Gastrocnemius medialis (tissue), 4 donors: ENCODE measurements at places on chromosomes 11 and 22. TPM values are rescaled to one million over a fixed set of nuclear protein-coding genes. Genes with fewer than 3 reads are reported as not detected.

DNA sequence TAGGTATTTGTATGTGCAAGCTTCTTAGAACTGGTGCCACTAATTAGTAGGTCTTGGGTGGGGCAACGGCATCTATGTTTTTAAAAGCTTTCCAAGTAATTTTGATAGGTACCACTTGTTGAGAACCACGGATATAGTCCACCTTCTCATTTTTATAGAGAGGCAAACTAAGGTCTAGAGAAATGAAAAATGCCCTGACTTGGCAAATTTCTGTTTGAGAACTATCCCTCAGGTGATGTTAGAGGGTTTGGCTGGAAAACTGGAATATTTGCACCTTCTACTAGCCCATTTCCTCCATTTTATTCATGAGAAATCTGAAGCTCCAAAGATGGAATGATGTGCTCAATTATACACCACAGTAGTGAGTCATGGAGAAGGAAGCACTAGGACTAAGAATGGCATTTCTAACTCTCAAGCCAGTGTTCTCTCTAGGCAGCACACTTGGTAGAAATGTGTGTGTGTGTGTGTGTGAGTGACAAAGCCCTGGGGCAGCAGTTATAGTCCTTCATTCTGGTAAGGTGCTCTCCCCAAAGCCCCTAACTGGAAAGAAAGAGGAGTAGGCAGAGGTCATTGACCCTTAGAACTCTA lies 1.8 kb upstream of the TMEM86A start:
- DNase-seq: no peak

- DNase-seq: no peak
These were observed 72.8 kb downstream of the SFI1 start for GRCh38 chr22:31569126-31569525.

FXYD6 gene
- total RNA-seq: 4.4 TPM

SLCO2B1 gene
- 5.3 TPM for total RNA-seq

GRCh38 chr11:113876074-113876797 lies 864 bp upstream of the USP28 start:
- DNase-seq: no peak

GRCh38 chr11:31150841-31151240 lies 218.7 kb downstream of the DCDC1 start:
- DNase-seq: no peak

DNA sequence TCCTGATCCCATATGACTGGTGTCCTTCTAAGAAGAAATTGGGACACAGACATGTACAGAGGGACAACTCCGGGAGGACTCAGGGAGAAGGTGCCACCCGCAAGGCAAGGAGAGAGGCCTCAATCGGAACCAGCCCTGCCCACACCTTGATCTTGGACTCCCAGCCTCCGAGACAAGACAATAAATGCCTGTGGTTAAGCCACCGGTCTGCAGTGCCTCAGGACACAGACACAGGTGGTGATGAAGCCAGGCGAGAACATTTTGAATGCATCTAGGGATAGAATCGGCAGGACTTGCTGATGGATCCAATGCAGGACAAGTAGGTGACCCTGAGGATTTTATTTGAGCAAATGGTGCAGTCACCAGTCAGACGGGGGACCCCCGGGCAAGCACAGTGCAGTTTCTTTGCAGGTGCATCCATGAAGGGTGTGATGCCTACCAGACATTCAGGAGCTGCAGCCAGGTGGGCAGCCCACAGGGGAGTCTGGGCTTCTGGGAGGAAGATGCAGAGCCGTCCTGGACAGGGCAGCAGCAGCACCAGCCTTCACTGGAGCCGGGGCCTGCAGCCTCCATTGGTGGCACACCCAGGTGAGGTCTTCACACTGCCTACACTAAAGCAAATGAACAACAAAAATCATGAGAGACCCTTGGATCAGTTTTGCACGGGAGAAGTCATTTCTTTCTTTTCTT lies 20.2 kb upstream of the SEPTIN5 start:
- DNase-seq: no peak

DNA sequence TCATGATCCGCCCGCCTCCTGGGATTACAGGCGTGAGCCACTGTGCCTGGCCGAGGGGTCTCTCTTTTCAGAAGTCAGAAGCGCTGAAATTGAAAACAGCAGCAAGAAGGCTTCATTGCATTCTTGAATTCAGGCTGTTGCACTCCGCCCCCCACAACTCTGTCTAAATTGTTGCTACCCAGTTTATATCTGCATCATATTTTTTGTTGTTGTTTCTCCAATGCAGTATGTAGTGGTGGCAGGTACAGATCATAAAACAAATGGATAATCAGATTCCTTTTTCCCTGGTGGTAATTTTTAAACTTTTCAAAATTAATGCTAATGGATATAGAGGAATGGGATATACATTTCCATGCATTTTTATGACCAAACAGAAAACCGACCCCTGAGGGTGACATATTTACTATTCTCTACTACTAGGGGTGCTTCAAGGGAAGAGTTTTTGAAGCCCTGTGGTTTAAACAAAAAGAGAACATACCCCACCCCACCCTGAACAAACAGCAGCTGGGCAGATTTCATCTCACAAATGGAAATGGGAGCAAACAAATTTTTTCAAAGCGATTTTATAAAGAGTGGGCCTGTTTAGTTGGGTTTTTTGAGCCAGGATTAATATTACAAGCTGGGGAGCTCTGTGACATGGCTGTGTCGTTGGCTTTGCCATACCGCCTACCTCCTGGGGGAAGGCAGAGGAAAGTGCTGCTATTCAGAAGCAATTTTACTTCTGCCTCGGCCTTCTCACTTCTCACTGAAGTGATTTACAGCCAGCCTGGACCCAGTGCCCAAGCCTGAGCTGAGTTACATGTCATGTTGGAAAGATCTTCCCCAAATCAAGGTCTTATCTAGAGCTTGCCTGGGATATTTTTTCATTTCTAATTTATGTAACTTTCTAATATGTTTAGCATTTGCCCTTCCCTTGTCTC lies 16.0 kb upstream of the TMA7B start:
- DNase-seq: no peak

NOX4 gene
- total RNA-seq: 6.2 TPM

GRCh38 chr11:29153078-29153477 lies 863.8 kb downstream of the KCNA4 start:
- DNase-seq: no peak

DNA sequence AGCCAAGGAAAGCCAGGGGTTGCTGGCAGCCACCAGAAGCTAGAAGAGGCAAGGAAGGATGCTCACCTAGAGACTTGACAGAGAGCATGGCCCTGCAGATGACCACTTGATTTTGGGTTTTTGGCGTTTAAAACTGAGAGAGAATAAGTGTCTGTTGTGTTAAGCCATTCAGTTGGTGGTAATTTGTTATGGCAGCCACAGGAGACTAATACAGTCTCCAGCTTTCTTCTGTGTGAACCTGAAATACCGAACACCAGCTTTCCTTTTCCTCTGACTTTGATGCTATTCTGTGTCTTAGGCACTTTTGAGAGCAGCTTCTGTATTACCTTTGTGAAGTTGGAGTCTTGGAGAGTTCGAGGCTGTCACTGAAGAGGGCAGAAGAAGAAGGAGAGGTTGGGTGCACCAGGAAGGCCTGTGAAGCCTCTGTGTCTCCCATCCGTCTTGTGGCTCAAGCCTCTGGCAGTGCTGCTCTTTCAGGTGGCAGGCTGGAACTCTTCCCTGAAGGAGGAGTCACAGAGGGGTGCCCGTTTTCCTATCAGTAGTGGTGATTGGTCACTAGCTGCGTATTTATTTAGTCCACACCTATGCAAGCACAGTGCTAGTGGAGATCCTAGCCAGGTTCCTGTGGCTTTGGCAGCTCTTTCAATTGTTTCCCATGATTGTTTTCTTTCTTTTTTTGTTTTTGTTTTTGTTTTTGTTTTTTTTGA lies 2.5 kb downstream of the TBC1D22A start:
- no peak for DNase-seq

PRAME gene
- not detected for total RNA-seq

DNA sequence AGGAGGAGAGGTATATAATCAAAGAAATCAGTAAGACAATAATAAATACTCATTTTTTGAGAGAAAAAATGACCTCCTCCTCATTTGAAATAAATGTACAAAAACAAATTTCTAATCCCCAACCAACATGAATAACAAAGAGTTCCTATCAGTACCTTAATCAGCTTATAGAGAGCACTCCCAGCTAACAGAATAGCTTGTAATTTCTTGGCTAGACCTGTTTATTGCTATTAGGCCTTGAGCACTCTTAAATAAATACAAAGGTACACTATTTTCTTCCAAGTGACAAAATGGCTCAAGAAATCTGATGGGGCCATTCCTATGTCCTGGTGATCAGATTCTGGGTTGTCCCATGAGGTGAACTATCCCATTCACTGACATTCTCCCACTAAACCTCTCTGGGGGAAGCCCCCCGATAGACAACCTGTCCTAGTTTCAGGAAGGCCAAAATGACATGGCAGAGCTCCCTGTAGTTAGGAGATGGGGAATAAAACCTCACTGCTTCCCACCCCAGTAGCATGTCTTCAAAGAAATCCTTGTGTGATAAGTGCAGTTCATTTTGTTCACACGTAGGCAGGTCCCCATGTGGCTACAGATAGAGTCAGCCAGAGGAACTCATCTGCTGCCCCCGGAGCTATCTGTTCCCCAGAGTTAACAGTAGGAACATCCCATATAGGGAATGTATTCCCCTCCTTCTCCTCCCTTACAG lies 385.7 kb downstream of the SOX6 start:
- no peak for DNase-seq

C1QTNF5 gene
- total RNA-seq: 5.7 TPM

GAB4 gene
- not detected for total RNA-seq

DNA sequence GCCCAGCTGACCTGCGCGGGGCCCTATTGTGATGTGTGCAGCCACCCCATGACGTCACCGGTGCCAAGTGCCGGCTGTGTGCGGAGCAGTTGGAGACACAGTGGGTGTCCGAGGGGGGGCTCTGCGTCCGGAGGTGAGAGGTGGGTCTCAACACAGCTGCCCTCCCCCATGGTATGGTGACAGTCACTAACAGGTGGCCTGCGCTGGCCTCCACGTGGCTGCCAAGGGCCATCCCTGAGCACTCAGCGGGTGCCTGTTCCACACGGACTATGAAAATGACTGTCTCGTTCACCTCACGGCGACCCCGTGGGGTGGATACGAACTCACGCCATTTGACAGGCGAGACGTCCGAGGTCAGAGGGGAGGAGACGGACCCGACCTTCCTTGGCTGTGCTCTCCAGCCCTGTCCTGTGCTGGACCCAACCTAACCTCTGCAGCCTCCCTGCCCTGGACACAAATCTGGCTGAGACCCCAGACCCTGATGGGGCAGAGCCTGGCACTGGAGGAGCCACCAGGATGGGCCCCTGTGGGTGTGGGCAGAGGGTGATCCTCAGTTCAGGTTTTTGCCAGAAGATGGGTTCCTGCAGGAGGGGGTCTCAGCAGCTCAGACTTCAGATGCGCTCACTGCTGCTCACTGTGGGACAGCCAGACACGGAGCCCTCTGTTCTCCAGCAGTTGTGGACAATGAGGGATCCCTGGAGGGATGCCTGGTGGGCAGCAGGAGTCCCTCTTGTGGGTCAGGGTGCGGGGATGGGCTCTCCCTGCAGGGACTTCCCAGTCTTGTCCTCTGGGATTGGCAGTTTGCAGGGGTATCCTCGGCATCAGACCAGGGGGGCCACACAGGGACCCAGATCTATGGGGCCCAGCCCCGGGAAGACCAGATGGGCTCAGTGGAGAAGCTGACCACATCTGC lies 6.3 kb downstream of the HRAS start:
- DNase-seq: no peak

DNA sequence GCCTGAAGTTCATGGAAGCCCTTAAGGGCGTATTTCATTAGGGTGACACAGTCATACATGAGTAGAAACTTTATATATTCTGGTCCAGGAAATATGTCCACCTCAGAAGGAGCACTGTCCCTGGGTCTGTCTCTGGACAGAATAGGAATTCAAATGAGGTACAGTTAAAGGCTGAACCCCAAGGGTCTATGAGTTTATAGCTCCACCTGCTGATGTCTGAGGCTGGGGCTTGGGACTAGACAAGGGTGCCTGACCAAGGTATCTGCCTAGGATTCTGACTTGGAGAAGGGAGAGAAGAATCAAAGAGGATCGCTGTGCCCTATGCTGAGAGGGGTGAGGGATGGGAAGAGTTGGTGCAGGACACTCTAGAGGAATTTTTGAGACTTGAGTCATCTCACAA lies 14.9 kb downstream of the HEPHL1 start:
- no peak for DNase-seq

C11orf97 gene
- total RNA-seq: not detected

SCUBE2 gene
- 2.2 TPM for total RNA-seq

GRCh38 chr22:28813772-28814518 lies 13.6 kb upstream of the XBP1 start:
- peak; percentile 9 for DNase-seq

CHST1 gene
- total RNA-seq: 4.5 TPM

DNA sequence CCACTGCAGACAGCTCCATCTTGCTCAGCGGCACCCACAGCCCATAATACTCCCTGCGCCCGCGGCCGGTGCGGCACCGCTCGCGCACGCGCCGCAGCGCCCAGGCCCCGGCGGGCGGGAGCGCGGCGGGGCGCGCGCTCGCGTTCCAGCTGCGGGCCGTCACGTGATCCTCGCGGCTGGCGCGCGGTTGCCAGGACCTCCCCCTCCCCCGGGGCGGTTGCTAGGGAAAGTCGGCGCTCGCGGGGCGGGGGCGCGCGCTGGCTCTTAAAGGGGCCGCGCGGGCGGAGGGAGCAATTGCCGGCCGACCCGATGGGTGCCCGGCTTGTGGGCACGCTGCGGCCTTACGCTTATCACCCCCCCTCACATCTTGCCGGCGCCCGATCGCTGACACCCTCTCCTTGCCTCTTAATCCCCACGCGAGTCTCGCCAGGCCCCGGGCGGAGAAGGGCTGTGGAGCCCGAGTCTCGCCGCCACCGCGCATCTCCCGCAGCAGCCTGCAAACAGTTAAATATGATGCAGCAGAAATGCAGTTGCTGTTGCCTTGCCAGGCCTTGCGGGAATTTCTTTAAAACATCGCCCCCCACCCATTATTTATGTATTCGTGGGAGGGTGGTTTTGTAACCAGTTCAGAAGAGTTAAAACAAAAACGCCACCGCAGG lies at the start of gene CBX6:
TSS of gene CBX6 (minus strand) at position 45 of the 659 bp plus-strand sequence. CDS start at position 19, 26 bp downstream.
- peak; percentile 93 for DNase-seq

- DNase-seq: no peak
These were observed 492.9 kb upstream of the KIRREL3 start for GRCh38 chr11:127493330-127494022.

MYRF gene
- total RNA-seq: not detected

DNA sequence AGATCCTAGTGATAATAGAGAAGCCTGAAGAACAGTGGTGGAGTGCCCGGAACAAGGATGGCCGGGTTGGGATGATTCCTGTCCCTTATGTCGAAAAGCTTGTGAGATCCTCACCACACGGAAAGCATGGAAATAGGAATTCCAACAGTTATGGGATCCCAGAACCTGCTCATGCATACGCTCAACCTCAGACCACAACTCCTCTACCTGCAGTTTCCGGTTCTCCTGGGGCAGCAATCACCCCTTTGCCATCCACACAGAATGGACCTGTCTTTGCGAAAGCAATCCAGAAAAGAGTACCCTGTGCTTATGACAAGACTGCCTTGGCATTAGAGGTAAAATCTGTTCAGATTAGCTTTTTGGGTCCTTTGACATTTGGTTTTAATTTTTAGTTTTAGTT lies 16.7 kb downstream of the CRKL start:
- DNase-seq: no peak

CCDC116 gene
- 0.22 TPM for total RNA-seq
